Smooth muscle cell of trachea (primary cell): ENCODE measurements at places on chromosomes 13 and 19. TPM values are rescaled to one million over a fixed set of nuclear protein-coding genes. Genes with fewer than 3 reads are reported as not detected.

ZNF582 gene
- 2.6 and 3.6 TPM in 2 replicates for total RNA-seq

ZNF845 gene
- total RNA-seq, result 7.6 and 9.5 TPM in 2 replicates

EDNRB gene
- total RNA-seq, result 48.1 and 48.5 TPM in 2 replicates

KLK12 gene
- total RNA-seq, result not detected in 2 replicates

WDR88 gene
- not detected in 2 replicates for total RNA-seq

PSPN gene
- 1.2 and 1.7 TPM in 2 replicates for total RNA-seq

OLFM2 gene
- total RNA-seq, result 4.1 and 6.1 TPM in 2 replicates

EPS8L1 gene
- total RNA-seq, result 0.99 and 1.2 TPM in 2 replicates

FFAR1 gene
- not detected in 2 replicates for total RNA-seq

TEX26 gene
- 0.44 and 0.50 TPM in 2 replicates for total RNA-seq

PNMA8A gene
- 2.5 and 17.3 TPM in 2 replicates for total RNA-seq

MRPL54 gene
- 21.8 and 50.2 TPM in 2 replicates for total RNA-seq

GPC5 gene
- under 0.01 TPM in 1 of 2 replicates, not detected in the other for total RNA-seq

KIR3DL2 gene
- total RNA-seq, result not detected in 2 replicates

PLK5 gene
- total RNA-seq, result 0.17 TPM in 1 of 2 replicates, not detected in the other

SPATA13 gene
- total RNA-seq, result 13.4 and 19.4 TPM in 2 replicates

AMER2 gene
- not detected in 2 replicates for total RNA-seq

PDX1 gene
- total RNA-seq, result not detected in 2 replicates

CYP4F12 gene
- total RNA-seq, result not detected in 2 replicates

IZUMO2 gene
- not detected in 2 replicates for total RNA-seq

ATCAY gene
- not detected in 2 replicates for total RNA-seq

ANGPTL8 gene
- total RNA-seq, result not detected in 2 replicates

SULT2A1 gene
- total RNA-seq, result not detected in 2 replicates

FXYD1 gene
- 0.44 and 5.8 TPM in 2 replicates for total RNA-seq

CLEC17A gene
- under 0.01 TPM in 2 replicates for total RNA-seq

S1PR4 gene
- total RNA-seq, result under 0.01 TPM in 1 of 2 replicates, not detected in the other

FAM216B gene
- not detected in 2 replicates for total RNA-seq

CGB2 gene
- not detected in 2 replicates for total RNA-seq

SHISA2 gene
- under 0.01 TPM in 2 replicates for total RNA-seq

CPAMD8 gene
- total RNA-seq, result 0.44 and 3.5 TPM in 2 replicates

OXGR1 gene
- not detected in 2 replicates for total RNA-seq

CRTC1 gene
- total RNA-seq, result 2.6 and 6.8 TPM in 2 replicates

RFPL4AL1 gene
- not detected in 2 replicates for total RNA-seq

SBK2 gene
- total RNA-seq, result 0.17 TPM in 1 of 2 replicates, not detected in the other

IGSF23 gene
- total RNA-seq, result 0.17 TPM in 1 of 2 replicates, not detected in the other
